ENCODE measurements at places on chromosomes 12 and 14.

- no peak for DNase-seq
These were observed 43.6 kb upstream of the NID2 start for GRCh38 chr14:52112336-52113018.

- no peak for DNase-seq
These were observed 425.8 kb upstream of the FOXG1 start for GRCh38 chr14:28340816-28341215.

- DNase-seq: no peak
These were observed 58.6 kb upstream of the RASSF3 start for GRCh38 chr12:64551676-64552075.

GRCh38 chr14:44113769-44114730 is 393.0 kb downstream of the FSCB start:
- DNase-seq: no peak

DNA sequence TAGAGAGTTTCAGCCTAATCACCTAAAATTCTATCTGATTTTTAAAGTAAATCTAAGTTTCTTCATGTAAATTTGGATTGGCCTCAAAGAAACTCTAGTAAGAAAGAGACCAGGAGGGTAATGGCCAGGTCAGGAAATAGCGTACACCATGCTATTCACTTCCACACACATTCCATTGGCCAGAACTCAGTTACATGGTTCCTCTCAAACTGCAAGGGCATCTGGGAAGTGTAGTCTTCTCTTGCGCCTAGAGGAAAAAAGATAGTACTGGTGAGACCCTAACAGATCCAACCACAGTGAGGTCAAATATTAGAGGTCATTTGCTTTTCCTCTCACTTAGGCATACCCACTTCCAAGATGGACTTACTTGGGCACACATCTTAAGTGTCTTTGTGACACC is 39.1 kb downstream of the MBIP start:
- no peak for DNase-seq

DNA sequence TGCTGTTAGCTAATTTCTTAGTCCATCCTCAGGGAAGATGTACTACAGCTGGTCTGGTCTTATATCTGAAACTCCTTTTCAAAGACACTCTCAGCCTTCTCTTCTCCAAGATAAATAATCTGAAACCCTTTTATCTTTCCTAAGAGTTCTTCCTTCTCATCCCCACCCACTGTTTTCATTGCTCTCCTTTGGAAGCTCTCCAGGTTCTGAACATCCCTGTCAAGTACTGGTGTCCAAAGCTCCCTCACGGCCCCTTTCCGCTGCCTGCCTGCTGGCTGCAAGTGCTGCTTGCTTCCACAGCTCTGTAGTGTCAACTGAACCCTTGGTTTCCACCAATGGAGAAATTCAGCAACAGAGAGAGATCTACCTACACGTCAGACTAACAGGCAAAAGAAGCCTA is 6.6 kb upstream of the SLC6A13 start:
- no peak for DNase-seq

- peak; percentile 4 for DNase-seq
These were observed 541 bp downstream of the GOLT1B start for GRCh38 chr12:21502164-21502496.

- no peak for DNase-seq
These were observed 33.7 kb upstream of the IL22 start for GRCh38 chr12:68287106-68287505.

- DNase-seq: no peak
These were observed 111.4 kb downstream of the STXBP6 start for GRCh38 chr14:24938593-24938992.

GRCh38 chr14:57692671-57693070 is 173.2 kb downstream of the SLC35F4 start:
- DNase-seq: no peak

DNA sequence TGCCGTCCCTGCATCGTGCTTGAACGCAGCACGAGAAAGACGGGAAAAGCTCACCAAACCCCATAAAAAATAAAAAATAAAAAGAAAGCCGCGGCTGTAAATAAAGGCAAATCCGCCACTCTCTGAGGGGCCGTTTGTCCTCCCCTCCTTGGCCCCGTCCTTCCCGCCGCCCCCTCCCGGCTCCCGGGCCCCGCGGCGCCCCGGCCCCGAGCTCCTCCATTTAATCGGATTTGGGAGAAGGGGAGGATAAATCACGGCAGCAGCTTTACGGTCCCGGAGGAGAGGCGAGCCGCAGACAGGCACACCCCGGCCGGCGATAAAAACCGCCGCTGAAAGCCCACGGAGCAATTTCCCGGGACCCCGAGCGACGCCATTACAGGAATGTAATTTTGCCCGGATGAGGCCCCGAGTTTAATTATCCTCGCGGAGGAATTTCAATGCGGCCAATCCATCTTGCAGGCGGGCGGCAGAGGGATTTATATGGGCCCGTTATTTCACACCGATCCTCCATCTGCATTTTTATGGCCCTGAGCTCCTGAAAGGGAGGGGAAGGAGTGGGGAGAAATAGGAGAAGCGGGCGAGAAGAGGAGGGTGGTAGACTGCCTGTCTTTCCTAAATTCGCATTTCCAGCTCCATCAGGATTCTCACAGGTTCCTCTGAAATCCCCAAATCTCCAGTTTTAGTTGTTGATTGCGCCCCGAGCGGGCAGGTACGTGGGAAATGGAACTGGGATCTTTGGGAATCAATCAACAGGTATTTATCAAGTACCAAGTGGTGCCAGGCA is 1.3 kb upstream of the ATP5MC2 start:
- no peak for DNase-seq

GRCh38 chr12:114920771-114921554 is 237.0 kb upstream of the TBX3 start:
- no peak for DNase-seq

- DNase-seq: no peak
These were observed 56.1 kb downstream of the BMP4 start for GRCh38 chr14:53900499-53900898.

DNA sequence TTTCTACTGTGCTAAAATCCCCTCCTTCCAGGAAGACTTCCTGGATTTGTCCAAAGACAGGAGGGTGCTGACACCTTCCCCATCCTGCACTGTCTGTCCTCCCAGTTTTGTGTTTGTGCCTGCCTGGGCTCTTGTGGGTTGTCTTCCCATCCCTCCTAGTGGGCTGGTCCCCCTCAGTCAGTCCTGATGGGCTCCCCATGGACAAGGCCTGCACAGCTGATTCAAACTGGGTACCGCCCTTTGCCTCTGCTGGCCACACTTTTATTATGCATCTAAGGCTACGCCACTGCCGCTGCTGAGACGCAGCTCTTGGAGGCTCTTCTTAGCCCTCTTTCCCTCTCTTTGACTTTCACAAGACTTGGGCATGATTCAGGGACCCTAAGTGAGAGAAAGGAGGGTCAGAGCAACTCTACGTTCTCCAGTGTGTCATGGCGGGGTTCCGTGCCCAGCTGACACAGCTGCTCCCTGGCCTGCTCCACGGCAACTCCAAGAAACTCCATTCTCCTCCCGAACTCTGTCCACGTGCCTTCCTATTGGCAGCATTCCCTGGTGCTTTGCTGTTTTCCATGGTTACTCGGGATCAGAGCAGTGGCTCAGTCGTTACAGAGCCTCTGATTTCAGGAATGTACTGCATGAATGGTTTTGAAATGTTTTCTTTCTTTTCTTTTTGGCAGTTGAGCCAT is 3.8 kb upstream of the KRT85 start:
- no peak for DNase-seq

GRCh38 chr12:10001171-10001776 is 2.4 kb upstream of the CLEC1B start:
- DNase-seq: no peak

- DNase-seq: no peak
These were observed 409.8 kb downstream of the DAD1 start for GRCh38 chr14:22179190-22179589.

DNA sequence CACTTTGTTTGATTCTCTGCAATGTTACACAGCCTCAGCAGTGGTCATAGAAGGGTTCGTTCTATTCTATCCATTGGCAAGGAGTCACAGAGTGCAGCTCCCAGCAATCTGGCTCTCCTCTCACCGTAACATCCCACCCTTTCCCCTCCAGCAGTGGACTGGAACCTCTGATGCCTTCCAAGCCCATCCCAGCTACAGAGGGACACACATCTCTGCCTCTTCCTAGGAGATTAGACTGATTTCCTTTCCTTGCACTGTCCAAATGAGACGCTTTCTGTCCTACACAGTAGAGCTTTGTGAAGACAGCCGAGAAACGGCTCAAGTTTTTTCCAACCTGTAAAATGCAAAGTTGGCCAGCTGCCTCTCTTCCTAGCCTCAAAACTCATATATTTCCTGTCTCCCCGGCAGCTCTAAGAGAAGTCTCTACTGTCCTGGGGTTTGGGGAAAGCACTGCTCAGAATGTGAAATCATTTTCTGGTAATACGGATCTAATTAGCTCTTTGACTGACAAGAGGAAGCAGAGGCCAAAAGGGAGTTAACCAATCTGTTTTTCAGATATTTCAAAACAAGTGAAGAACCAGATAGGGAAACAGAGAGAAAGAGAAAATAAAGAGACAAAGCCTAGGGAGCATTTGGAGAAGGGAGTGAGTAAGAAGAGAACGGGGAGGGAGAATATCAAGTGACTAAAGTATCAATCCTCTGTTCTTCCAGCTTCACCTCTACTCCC is 516 bp downstream of the NINJ2 start:
- DNase-seq: no peak

DNA sequence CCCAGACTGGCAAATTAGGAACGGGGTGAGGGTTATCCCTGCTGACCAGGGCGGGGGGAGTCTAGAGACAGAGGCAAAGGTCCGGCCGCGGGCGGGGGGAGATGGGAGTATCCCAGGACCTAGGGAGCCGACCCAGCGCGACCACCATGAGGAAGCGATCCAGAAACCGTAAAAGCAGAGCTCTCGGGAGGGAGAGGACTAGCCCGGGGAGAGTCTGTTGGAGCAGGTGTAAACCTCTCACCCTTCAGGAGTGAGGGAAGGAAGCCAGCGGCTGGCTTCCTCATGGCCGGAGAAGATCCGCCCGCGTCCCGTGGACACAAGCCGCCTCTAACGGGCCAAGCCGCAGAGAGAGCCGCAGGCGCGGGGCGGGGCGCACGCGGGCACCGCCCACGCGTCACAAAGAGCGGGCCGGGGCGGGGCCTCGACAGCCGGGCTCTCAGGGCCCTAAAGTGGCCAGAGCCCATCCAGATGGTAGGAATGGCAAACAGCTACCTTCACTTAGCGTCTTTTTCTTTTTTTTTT is at the start of gene ACRBP:
TSS of gene ACRBP (minus strand) at position 350 of the 522 bp plus-strand sequence. CDS start at position 284, 66 bp downstream.
- no peak for DNase-seq
